ENCODE measurements at places on chromosomes 12 and 14.
A peak's percentile ranks its signal among the peaks of the same experiment; 100 is the strongest.

DNA sequence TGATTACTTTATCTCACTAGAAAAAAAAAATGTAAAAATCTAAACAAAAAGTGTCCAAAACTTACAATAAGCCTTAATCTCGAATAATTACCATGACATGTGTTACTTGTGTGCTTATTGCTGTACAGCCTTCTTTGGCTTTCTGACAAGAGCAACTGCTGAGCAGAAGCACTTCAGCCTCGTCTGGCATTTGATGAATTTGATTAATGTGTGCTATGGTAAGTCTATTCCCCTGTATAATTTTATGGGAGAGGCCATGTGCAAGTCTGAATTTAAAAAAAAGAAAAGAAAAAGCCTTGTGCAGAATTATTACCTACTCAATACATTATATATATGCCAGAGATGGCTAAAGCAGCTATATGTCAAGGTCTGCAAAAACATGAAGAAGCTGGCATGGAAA lies 113.9 kb downstream of the AEBP2 start:
- no peak for DNase-seq

- DNase-seq = no peak
Observed at GRCh38 chr12:97597031-97597751, 134.6 kb downstream of the RMST start.

DNA sequence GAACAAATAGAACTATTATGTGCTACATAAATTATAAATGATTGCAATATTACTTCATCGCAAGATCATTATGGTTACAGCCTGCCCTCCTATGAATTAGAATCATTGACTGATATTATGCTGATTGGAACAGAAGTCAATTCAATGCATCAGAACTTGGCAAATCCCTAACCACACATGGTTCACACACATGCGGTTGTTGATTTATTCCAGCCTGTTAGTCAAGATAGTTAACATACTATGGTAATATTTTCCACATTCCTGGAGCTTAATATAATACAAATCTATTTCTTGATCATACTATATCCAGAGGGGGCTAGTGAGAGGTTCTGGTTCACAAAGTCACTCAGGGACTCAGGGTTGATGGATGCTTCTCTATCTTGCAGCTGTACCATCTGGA lies 9.7 kb upstream of the CACNA1C start:
- no peak for DNase-seq

GRCh38 chr12:110111476-110112334 lies 12.5 kb upstream of the IFT81 start:
- DNase-seq = no peak

- peak; percentile 21 for DNase-seq
Observed at GRCh38 chr12:50745861-50746260, 18.0 kb upstream of the ATF1 start.

DNA sequence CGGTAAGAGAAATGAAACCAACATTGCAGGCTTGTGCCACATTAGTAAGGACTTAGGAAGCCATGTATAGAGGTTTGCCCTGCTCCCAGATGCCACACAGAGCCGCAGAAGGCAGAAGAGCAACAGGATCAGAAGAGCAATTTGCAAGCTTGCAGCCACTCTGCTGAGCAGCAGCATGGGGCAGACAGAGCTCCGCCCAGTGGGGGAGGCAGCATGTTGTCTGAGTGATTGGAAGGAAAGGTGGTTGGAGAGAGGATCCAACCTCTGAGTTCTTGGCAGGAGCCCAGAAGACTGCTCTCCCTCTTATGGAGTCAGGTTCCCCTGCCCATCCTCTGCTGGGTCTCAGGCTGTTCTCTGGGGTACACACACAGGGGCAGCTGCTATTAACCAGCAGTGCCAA lies 2.3 kb upstream of the KRT6A start:
- peak; percentile 14 for DNase-seq

GRCh38 chr14:105283899-105284298 lies 16.9 kb downstream of the BRF1 start:
- DNase-seq = no peak

- no peak for DNase-seq
Observed at GRCh38 chr12:121283388-121283787, 13.1 kb downstream of the CAMKK2 start.

- DNase-seq = no peak
Observed at GRCh38 chr14:95885866-95886265, 9.2 kb downstream of the TUNAR start.

Measured in NB4 (cell line).